ENCODE measurements at places on chromosomes 13 and 19.
A peak's percentile ranks its signal among the peaks of the same experiment; 100 is the strongest.

DNA sequence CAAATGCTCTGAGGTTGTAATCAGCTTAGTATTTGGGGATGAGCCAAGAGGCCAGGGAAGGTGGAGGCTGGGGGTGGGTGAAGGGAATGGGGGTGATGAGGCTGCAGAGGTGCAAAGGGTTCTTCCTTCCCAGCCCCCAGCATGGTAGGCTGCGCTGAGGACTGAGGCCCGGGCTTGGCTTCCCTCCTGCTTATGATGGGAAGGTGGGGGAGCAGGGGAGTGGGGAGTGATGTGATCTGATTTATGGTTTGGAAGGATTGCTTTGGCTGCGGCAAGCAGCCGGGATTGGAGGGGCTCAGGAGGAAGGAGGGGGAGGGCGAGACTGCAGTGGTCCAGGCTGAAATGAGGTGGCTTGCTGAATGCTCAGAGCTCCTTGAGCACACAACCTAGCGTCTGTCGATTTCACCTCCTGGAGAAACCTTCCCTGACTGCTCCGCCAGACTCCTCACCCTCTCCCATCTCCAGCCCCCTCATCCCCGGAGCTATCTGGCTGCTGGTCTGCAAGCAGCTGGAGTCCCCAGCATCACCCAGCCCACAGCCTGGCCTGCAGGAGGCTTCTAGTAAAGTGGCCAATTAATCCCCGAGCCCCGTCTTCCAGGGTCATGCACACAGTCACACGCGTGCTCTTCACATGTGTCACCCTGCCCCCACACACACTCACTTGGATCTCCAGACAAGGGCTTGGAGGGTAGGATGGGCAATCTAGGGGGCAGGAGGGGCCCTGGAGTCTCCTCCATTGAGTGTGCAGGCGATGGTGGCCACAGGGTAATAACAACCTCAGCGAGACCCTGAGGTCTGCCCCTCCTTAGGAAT lies 757 bp upstream of the CLEC11A start:
- DNase-seq, result no peak

- DNase-seq, result no peak
These were observed 28.7 kb upstream of the EPHX3 start for GRCh38 chr19:15260939-15261338.

GRCh38 chr19:38596057-38596981 lies 21.4 kb downstream of the MAP4K1 start:
- DNase-seq, result no peak

DNA sequence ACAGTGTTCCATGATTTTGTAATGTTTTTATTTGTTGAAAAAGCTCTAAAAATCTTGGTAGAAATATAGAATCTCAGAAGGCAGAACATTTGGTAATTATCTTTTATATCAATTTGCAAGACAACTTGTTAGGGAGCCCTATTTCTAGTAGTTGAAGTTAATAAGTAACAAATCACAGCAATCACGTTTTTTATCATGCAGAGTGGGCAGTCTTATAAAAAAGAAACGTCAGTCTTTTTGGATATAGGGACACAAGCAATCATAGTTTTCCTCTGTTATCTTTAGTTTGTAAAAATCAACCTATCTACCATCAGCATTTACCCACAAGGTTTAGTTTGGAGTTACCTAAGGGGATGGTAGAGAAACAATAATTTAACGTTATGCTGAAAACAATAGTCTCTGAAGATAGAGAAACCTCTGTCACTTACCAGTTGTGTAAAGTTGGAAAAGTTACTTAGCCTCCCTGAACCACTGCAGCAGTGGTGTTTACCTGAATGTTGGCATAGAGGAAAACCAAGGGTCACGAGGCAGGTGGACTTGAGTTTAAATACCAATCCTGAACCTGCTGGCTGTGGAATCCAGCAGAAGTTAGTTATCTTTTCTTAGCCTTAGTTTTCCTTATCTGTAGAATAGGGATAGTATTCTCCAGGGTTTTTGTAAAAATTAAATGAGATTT lies 192.8 kb downstream of the GGACT start:
- no peak for DNase-seq

- DNase-seq, result peak; percentile 4
These were observed 2304.9 kb downstream of the PCDH9 start for GRCh38 chr13:64925284-64925683.

DNA sequence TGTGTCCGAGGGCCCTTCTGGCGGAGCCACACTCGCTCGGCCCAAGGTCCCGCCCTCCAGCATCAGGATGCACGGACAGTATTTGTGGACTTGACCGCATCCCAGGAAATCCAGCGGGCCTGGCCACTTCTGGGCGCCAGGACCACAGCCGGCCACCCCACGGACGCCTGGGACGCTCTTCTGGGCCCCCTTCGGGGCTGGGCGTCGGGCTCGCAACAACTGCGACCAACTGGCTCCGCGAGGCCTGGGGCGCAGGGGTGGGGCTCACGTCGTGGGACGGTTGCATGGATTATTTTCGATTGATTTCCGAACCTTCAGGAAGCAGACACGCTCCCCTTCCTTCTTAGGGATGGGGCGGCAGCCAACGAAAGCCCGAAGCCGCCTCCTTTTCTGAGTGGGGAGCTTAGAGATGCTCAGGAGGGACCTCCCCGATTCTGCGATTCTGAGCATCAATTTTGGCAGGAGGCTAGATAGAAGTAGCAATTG lies 521 bp upstream of the NUP58 start:
- DNase-seq, result no peak

DNA sequence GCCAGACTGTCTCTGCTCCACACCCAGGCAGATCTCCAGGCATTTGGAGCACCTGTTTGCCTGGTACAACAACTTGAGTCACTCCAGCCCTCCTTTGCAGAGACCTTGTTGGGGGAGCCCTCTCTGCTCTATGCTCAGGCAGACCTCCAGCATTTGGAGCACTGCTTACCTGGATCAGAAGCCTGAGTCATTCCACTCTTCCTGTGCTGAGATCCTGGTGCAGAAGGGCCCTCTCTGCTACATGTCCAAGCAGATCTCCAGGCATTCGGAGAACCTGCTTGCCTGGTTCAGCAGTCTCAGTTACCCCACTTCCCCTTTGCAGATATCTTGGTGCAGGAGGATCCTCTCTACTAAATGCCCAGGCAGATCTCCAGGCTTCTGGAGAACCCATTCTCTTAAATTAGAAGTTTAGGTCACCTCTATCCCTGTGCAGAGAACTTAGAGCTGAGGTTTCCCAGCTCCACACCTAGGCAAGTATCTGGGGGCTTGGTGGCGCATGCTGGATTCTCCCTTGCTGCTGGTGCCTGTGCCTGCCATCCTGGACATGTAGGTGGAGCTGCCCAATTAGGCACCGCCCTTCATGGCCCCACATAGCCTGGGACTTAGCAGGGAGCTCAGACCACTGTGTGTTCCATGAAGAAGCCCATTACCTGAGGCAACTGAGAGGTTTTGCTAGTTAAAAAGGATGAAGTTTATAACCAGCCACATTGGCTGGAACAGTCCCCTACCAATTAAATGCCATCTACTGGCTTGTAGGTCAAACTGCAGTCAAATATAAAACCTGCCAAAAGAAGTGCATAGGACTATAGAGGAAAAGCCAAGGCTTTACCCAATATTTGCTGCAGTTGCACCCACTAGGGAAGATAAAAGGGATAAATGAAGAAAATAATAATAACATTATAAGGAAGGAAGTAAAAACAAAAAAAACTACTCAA lies 97.6 kb upstream of the SLITRK6 start:
- DNase-seq, result no peak

- DNase-seq, result peak; percentile 91
These were observed 772 bp downstream of the GPC6 start for GRCh38 chr13:93227280-93227877.

GRCh38 chr13:22761709-22762108 lies 419.1 kb upstream of the SGCG start:
- DNase-seq, result no peak

DNA sequence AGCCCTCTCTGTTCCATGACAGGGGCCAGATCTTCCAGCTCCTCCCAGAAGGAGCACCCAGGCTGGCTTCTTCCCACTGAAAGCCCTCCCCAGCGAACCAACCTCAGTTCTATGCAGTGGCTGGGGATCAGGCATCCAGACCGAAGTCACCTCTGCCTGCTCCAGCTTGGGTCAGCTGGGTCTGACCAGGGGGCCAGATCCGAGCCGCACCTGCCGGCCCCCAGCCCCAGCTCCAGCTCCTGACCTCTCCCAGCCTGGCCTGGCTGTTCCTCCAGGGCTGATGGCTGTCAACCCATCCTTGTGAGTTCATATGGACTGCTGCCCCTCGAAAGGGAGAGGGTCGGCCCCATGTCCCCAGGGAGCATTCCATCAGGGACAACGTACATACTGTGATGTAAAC lies 8.0 kb downstream of the TSSK6 start:
- DNase-seq, result no peak

GRCh38 chr19:6362351-6362801 lies 1.0 kb downstream of the CLPP start:
- no peak for DNase-seq

GRCh38 chr13:85557691-85558467 lies 241.3 kb downstream of the SLITRK6 start:
- DNase-seq, result no peak

DNA sequence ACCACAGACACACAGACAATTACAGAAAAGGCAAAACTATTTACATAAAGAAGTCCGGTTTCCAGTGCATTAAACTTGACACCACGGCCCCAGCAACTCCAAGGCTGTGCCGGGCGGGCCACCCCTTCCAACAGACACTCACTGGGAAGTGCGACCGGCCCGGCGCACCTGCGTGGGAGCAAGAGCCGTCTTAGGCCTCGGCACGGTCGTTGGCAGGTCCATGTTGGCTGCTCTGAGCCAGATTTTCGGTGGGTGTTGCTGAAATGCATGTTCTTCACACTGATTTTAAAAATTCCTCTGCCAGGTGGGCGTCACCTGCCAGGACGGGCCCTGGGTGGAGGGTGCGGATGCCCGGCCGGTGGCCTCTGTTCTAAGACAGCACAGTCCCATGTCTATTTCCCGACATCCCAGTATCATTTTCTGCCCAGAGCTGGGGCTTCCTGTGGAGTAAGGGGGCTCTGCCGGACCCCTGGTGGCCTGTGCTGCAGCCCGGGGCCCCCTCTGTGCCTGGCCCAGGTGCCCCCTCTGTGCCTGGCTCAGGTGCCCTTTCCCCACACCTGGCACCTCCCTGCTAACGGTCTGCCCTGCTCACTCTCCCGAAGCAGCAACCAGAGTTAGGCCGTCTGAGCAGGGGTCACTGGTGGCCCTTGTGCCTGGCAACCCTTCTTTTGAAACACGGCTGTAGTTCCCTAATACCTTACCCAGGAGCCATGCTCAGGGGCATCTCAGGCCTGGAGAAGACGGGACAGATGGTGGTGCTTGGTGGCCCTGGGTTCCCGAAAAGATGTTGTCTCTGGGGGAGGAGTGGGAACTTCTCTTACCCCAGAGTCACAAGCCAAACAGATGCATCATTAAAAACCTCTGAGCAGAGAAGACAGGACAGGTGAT lies 9.2 kb downstream of the TMEM255B start:
- peak; percentile 64 for DNase-seq

- no peak for DNase-seq
These were observed 10.3 kb downstream of the TNFSF9 start for GRCh38 chr19:6540918-6541689.

- DNase-seq, result peak; percentile 90
These were observed at the start of gene FKBP8 for GRCh38 chr19:18542941-18543813. Gene FKBP8, minus strand, starts transcription at chr19:18543573. Its CDS starts 1,603 bp downstream, at chr19:18541970.

DNA sequence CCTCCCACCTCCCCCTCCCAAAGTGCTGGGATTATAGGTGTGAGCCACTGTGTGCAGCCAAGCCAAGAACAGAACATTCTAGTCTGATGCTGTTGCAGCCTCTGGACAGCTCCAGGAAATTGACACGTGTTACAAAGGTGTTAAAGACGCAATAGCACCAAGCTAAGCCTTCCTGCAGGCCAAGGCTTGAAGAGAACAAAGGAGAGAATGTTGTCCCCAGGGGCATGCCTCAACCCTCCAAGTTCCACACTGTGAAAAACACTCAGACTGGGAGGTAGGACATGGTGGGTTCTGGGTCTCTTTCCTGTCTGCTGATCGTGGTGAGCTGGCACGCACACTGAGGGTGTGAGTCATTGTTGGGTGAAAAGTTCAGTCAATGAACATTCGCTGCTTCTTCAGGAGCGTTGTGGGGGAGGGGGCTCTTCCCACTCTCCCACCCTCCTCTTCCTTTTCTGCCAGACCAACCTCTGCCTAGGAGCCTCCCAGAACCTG lies 5.3 kb upstream of the PTPRS start:
- peak; percentile 85 for DNase-seq

- peak; percentile 82 for DNase-seq
These were observed 21.0 kb downstream of the TNFSF9 start for GRCh38 chr19:6551607-6552450.

- no peak for DNase-seq
These were observed 394.2 kb downstream of the FGF9 start for GRCh38 chr13:22064854-22065620.

DNA sequence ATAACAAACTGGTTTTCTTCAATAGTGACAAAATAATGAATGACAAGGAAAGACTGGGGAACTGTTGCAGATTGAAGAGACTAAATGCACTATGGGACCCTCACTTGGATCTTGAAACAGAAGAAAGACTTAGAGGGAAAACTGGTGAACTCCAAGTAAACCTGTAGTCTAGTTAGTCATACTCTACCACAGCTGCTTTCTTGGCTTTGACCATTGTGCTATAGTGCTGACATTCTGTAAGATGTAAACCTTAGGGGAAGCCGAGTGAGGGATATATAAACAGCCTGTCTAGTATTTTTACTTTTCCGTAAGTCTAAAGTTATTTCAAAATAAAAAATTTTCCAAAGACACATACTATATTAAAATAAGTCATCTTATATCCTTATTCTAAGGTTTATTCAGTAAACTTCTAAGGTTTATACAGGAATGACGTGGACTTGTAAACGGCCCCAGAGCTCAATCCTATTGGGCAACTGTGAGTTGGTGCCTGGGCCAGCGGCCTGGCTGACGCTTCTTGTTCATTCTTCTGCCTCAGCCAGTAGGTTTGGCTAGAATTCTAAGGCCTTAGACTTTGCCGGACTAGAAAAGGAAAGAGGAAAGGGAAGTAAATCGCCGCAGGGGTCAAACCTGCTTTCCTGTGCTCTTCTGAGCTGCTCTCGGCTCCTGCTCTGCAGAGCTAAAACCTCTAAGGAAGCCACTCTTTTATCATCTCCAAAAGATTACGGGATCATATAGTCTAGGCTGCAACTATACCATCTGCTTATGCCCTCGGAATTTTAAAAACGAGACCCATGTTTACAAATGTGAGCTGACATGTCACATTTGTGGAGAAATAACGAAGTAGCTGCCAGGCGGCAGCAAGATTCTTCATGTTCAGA lies 33.6 kb upstream of the UBE2L5 start:
- no peak for DNase-seq

- DNase-seq, result no peak
These were observed 964.8 kb downstream of the PCDH9 start for GRCh38 chr13:66265371-66265770.

DNA sequence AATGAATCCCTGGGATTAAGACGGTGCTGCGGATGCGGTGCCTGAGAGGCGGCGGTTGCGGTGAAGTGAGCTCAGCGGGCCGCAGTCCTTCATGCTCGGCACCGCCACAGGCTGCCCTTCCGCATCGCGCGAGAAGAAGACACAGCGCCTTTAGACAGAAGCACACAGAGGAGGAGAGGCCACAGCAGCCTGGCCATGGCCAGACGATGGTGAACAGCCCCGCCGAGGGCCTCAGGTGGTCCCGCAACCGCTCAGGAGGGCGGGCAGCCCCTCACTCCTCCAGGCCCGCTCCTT lies 459.2 kb downstream of the MYO16 start:
- DNase-seq, result peak; percentile 71

All from SJSA1 (cell line).